ENCODE measurements at places on chromosomes 3 and 15. TPM values are rescaled to one million over a fixed set of nuclear protein-coding genes. Genes with fewer than 3 reads are reported as not detected.

DNA sequence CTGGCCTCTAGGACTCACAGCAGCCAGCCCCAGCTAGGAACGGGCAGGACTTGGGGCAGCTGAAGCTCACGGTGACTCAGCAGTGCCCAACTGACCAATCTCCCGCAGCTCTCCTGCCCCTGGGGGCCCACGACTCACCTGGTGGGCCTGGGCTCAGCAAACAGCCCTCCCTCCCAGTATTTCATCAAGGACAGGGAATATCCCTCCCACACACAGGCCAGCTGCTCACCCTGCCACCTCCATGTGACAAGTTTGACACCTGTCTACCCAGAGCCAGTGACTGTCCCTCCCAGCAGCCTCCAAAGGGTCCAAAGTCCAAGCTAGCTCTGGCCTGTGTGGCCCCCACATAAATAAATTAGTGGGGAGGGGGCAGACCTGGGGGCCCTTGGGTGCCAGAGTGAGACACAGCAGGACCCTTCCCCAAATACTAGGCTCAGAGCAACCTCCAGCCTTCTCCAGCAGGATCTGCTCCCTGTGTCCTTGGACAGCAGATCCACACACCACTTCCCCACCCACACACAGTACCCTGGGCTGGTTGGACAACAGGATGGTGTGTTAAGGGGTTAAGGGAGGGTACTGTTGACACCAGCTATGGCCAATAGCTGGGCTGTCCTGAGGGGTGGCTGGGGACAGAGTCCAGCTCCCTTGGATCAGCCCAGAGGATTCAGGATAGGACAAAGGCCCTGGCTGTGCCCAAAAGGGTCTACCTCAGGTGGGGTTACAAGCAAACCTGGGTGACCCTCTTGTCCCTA, 4.3 kb downstream of the GNAT1 start:
- no peak for DNase-seq

- DNase-seq, result no peak
Observed at GRCh38 chr15:42788725-42789124, 51.8 kb upstream of the CDAN1 start.

GRCh38 chr3:52535411-52536111, 844 bp upstream of the UQCC5 start:
- no peak for DNase-seq

DNA sequence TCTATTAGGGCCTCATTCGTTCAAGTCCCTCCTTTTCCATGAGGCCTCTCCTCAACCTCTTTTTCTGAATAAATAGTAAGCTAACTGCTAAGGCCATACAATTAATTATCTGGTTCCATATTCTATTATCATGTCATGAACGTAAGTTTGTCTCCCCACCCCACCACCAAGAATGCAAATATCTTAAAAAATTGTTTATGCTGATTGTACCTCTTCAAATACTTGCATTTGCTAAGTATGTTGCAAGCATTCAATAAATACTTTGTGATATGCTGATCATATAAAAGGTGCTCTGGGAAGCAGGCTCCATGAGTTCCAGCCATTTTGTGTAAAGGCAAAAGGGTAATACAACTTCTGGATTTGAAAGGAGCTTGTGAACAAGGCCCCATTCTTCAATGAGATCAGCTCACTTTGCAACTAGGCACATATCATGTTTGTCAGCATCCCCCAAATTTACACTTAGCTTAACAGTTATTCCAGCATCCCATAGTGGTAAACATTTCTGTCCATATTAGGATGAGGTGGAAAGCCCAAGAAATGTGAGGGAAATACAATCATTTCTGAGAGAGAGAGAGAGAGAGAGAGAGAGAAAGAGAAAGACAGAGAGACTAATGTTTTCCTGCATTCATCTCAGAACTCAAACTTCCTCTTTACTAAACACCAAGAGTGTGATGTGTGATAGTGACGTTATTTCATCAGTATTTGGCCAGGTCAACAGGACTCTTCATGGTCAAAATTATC, 33.2 kb downstream of the SLC12A8 start:
- no peak for DNase-seq

DNA sequence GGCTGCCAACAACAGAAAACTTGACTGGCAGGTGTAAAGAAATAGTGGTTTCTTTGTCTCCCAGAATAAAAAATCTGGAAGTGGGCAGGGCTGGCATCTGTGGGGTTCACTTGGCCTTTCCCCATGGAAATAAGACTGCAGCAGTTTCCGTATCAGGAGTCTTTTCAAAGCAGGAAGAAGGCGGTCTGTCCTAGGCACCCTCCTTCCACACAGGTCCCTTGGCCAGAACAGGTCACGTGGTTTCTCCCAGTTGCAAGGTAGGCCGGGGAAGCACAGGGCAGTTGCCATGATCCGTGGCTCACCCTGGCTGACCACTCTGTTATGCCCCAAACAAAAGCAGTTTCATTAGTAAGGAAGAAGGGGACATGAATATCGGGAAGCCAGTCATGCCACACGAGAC, 45.4 kb downstream of the ZDHHC19 start:
- no peak for DNase-seq

DNA sequence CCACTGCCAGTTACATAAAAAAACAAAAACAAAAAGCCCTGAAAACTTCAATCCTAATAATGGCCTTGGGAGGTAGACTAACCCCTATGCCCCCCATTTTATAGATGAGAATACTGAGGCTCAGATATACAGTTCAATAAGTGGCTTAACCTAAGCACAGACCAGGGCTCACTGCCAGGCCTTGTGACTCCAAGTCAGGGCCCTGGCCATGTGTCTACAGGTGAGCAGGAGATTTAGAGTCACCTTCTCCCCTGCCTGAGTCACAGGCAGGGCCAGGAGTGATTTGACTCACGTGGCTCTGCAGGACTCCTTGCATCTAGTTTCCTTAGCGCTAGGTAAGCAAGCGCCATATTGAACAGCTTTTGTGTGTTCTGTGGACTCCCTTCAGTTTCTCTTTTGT, 98.6 kb upstream of the ETV5 start:
- no peak for DNase-seq

- DNase-seq, result peak; percentile 58
Observed at GRCh38 chr3:55524565-55525244, 37.6 kb upstream of the WNT5A start.

DNA sequence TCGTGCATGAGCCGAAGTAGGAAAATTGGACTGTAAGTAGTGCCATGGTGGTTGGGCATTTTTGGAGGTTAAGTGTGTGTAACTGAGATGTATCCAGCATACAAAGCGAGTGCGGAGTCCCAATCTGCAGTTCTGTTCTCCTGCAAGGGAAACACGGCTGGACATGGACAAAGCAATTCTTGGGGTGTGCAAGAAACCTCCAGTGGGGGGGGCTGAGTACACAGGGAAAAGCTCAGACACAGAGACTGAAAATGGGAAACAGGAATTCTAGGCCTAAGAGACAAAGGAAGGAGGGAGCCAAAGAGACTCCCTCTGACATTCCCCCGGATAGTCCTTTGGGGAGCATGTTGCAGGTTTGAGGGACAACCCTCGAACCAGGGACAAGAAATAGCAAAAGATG, 83.2 kb upstream of the PLSCR4 start:
- peak; percentile 15 for DNase-seq

DNA sequence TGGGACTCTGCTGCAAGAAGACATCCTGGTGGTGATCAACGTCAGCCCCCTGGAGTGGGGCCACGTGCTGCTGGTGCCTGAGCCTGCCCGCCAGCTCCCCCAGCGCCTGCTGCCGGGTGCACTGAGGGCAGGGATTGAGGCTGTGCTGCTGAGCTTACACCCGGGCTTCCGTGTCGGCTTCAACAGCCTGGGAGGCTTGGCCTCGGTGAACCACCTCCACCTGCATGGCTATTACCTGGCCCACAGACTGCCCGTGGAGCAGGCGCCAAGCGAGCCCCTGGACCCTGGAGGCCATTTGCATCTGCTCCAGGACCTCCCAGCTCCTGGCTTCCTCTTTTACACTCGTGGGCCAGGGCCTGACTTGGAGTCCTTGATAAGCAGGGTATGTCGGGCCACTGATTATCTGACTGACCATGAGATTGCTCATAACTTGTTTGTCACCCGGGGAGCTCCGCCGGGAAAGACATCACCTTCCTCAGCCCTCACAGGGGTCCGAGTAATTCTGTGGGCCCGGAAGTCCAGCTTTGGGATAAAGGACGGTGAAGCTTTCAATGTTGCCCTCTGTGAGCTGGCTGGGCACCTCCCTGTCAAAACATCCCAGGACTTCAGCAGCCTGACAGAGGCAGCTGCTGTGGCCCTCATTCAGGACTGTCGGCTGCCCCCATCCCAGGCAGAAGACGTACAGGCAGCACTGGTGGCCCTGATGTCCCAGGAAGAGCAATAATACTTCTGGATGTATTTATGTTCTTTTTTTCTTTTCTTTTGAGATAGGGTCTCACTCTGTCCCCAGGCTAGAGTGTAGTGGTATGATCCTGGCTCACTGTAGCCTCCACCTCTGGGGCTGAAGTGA, 7.6 kb downstream of the GDPGP1 start:
- DNase-seq, result no peak

DNA sequence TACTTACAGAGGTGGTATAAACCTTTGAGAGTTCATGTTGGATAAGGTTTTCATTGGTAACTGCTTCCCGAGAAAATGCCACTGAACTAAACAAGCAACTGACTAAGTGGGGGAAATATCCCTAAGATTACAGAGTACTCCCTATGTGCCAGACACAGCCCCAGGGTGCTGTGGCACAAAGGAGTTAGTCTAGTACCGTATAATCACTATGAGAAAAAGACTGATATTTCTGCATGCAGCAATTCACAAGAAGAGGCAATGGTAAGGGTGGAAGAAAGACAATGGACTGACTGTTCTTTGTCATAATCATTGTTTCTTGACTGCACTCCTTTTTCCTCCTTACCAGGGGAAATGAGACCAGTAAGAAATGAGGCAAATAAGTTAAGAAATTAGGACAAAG, 20.0 kb upstream of the SLC25A26 start:
- DNase-seq, result no peak

DNA sequence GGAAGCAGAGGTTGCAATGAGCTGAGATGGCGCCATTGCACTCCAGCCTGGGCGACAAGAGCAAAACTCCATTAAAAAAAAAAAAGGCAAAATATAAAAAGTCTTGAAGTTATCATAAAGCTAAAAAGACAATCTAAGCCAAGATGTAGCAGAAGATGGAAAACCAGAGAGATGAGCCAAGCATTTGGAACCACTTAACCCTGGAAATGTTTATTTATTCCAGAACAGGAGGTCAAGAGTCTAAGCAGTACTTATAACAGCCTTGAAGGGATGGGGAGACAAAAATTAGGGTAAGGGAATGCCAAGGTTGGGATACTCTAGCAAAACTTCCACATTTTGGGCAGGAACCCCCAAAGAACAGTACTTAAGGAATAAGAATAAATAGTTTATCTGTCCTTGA, 30.1 kb downstream of the FAIM start:
- no peak for DNase-seq

- peak; percentile 58 for DNase-seq
Observed at GRCh38 chr3:167684388-167684993, 30.7 kb upstream of the WDR49 start.

- no peak for DNase-seq
Observed at GRCh38 chr3:187942658-187943241, 197.5 kb upstream of the BCL6 start.

DNA sequence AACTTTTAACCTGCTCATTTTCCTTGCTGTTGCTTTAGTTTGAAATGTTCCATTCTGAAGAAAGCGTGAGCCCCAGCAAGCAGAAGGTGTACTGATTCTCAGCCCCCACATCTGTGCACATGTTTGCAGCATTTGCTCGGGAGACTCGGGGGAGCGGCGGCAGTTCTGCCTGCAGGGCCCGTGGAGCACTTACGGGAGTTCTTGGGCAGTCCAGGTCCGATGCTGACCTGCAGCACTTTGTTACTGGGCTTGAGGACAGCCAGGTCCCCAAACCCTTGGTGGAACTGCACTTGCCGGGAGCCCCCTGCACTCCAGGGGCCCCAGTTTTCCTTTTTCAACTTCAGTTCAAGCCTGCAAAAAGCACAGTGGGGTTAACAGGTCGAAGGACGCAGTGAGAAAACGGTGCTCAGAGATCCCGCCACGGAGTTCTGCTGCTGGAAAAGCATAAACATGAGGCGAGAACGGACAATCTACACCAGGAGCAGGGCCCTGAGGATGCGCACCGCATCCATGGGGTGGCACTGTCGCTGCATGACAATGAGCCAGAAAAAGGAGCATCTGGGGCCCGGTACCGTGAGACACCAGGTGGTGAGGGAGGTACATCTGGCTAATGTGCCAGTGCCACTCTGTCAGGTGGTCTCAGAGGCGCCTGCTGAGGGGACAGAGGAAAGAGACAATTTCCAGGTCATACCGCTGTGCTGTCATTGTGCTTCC, 45.6 kb upstream of the LDHAL6B start:
- peak; percentile 20 for DNase-seq

- DNase-seq, result no peak
Observed at GRCh38 chr15:99925661-99926461, 192.6 kb upstream of the LYSMD4 start.

GRCh38 chr3:179967622-179968021, 69.1 kb downstream of the PEX5L start:
- DNase-seq, result peak; percentile 0

GRCh38 chr3:25457671-25458419, 29.8 kb downstream of the RARB start:
- DNase-seq, result peak; percentile 24

GRCh38 chr3:134824791-134825190, 29.7 kb downstream of the EPHB1 start:
- DNase-seq, result no peak

- peak; percentile 100 for DNase-seq
Observed at GRCh38 chr3:106428565-106428994, 559.8 kb upstream of the CBLB start.

DNA sequence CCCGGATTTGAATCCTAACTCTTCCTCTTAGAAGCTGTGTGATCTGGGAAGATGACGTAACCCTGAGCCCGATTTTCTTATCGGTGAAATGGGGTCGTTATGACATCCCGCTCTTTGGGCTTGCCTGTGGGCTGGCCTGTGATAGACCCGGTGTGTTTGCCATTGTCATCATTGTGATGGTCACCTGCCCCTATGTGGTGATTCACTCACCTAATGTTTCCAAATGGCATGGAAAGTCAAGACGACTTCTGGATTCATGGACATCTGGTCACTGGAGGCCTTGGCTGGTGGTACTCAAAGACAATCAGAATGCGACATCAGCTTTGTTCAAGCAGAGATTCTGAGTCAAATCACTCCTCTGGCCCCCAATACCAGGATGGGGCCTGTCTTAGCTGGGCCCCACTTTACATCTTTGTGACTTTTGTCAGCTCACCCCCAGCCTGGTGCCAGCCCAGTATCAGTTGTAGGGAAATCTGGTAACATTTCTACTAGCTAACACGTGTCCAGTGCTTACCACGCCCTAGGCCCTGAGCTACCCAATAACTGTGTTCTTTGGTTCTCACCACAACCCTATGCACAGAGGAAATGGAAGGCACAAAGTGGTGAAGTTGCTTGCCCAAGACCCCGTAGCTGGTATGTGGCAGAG, 2.8 kb downstream of the TMEM43 start:
- DNase-seq, result no peak

The PFN2 gene
- total RNA-seq, result 256 TPM

The XCR1 gene
- total RNA-seq, result not detected

The PRKCD gene
- total RNA-seq, result 3.3 TPM

The ULK3 gene
- 11.8 TPM for total RNA-seq

The CHSY1 gene
- total RNA-seq, result 55.3 TPM

The KIF9 gene
- 1.8 TPM for total RNA-seq

The PLXND1 gene
- 22.5 TPM for total RNA-seq

The MFN1 gene
- 40.3 TPM for total RNA-seq

The REC114 gene
- not detected for total RNA-seq

The ACVR2B gene
- 1.3 TPM for total RNA-seq

The SLC2A2 gene
- total RNA-seq, result not detected

The ARHGAP31 gene
- total RNA-seq, result 7.5 TPM

Data from IMR-90 (cell line).